ENCODE measurements at places on chromosomes 13 and 19.

GRCh38 chr13:27261396-27261795, 9.2 kb upstream of the RASL11A start:
- no peak for DNase-seq

GRCh38 chr13:41231025-41231677, 32.2 kb downstream of the MTRF1 start:
- DNase-seq: no peak

GRCh38 chr19:39307046-39307821, 11.0 kb downstream of the IFNL1 start:
- no peak for DNase-seq

GRCh38 chr19:54431255-54431838, 16.1 kb downstream of the TTYH1 start:
- no peak for DNase-seq
